ENCODE measurements at places on chromosomes 12 and 14.

GRCh38 chr12:123351349-123351748 is 13.3 kb downstream of the SBNO1 start:
- no peak for DNase-seq

- DNase-seq = no peak
These were observed 29.4 kb upstream of the ETFBKMT start for GRCh38 chr12:31629756-31630732.

DNA sequence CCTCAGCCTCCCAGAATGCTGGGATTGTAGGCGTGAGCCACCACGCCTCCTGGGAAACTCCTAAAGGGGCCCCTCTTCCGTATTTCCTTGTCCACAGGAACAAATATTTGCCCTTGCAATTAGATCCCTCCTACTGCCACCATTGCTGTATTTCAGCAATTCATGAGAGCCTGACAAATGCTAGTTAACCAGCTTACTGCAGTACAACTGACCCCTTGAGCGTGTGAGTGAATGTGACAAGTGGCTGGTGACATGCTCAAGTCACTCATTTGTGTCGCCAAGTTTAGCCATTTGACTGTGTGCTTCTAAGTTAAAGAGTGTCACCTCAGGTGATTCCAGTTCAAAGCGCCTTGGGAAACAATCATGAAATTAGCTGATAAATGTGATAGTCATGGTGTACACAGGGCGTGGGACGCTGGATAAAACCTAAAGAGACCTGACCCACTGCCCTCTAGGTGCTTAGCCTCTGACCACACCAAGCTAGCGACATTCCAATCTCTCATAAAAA is 56.1 kb upstream of the MAP1LC3B2 start:
- no peak for DNase-seq

DNA sequence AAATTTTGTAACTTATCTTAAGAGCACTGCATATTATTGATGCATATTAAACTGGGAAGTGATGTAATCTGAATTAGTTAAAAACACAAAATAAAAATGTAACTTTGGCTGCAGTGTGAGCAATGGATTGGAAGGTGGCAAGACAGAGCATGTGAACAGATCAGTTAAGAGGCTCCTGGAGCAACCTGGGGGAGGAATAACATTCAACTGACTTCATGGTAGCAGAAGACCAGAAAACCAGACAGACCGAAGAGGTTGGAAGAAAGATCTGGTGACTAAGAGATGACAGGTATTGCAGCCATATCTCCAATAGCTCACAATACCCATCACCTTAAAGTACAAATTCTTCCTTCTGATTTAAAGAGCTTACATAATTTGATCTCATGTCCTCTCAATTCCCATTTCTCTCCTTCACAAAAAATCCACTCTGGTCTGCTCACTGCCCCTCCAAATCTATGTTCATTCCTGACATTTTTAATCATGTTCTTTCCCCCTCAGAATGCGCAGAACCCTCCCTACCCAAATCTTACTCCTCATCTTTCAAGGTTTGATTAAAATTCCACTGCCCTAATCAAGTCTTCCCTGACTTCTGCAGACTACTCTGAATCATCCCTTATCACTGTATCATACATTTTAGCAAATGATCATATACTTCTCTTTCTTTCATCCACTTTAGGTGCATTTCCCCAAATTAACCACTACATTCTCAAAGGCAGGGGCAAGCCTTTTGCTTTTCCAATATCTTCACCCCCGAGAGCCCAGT is 51.5 kb downstream of the DUSP16 start:
- no peak for DNase-seq

DNA sequence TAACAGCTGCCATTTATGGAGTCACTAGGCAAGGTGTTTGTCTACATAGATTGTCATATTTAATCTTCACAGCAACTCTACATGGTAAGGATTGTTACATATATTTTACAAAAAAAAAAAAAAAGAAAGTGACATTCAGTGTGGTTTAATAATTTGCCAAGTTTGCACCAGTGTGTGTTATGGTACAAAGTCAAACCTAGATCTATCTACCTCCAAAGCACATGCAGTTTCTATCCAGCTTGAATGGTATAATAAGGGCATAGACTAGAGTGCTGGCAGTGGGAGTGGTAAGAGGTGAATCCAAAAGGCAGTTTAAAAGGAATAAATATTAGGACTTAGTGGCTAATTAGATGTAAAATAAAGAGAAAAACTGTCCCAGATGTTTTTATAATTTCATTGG is 66.2 kb upstream of the PCNX4 start:
- no peak for DNase-seq

- DNase-seq = no peak
These were observed 118.0 kb downstream of the GCH1 start for GRCh38 chr14:54784657-54785056.

GRCh38 chr12:105878964-105879363 is 259.8 kb downstream of the NUAK1 start:
- no peak for DNase-seq

DNA sequence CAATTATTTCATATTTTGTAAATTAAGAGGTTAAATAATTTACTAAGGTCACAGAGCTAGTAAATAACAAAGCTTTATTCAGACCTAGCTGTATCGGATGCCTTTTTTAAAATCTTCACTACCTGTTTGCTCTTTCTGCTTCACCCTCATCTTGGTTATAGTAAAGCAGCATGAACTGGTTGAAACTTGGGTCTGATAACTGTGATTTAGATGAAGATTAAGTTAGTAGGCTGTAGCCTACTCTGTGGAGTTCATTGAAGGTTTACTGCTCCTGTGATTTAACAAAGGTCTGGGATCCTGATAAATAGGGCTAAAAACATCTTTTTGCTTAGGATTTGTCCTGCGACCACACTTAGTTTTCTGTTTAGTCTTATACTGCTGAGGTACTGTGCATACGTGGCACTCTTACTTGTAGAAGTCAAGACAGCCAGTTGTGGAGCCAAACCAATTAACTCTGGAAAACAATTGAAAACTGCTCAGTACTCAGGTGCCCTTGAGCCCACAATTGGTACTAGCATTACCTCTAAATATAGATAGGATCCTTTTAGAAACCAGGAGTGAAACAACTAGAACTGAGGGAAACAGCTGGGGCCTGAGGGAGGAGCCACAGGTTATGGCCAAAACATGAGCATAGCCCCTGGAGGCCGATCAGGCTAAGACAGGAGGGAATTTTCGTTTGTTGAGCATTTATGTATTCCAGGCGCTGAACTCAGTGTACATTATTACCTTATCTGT is 2.3 kb downstream of the SPATS2 start:
- no peak for DNase-seq

DNA sequence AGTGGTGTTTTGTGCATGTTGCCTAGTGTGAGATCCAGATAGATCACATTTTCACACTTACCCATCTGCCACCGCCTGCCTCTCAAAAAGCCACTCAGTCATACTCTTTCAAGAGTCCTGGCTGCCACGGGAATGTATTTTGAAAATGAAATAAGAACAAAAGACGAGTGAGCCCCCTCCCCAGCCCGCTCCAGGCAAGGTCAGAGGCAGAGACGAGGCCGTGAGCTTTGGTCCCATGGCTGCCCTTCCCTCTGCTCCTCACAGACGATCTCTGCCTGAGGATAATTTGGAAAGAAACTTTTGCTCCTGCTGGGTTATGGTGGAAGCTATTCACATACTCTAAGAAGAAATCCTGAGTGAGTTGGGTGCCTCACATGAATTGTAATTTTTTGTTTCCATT is 924.3 kb downstream of the BCL11B start:
- DNase-seq = no peak

- no peak for DNase-seq
These were observed 47.5 kb downstream of the BEGAIN start for GRCh38 chr14:100539766-100540140.

GRCh38 chr12:47832263-47832933 is 12.7 kb upstream of the HDAC7 start:
- no peak for DNase-seq

- no peak for DNase-seq
These were observed 376.0 kb downstream of the C12orf75 start for GRCh38 chr12:105706321-105706972.

DNA sequence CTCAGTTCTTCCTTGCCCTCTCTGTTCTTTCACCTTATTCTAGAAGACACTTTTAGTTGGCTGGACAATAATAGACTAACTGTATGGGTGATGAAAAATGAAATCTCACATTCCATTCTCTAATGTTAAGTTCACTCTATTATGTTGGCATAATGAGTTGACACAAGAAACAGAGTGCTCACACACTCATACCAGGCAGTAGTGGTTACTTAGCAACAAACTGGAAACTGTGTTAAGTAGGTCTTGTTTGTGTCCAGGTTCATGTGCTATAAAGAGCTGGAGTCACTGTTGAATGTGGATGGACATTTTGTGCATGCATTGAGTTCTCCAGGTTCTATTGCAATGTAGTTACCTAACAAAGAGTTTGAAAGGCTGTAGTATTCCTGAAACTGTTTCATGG is 16.9 kb upstream of the PPP4R4 start:
- peak; percentile 14 for DNase-seq

DNA sequence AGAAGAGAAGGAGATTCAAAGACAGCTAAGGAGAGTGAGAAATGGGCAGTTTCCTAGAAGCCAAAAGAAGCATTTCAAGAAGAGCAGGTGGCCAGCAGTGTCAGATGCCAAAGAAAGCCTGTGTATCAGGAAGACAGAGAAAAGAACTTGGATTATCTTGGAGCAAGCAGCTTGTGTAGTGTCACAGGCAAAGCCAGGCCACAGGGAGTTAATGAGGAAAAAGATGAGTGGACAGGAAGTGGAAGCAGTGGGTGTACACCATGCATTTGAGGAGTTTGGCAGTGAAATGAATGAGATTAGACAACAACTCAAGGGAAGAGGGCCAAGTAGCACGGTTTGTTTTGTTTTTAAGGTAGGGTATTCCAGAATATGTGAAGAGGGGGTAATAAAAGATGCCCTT is 5.6 kb upstream of the MYH7 start:
- DNase-seq = no peak

- no peak for DNase-seq
These were observed 977 bp upstream of the TMEM120B start for GRCh38 chr12:121711361-121712189.

DNA sequence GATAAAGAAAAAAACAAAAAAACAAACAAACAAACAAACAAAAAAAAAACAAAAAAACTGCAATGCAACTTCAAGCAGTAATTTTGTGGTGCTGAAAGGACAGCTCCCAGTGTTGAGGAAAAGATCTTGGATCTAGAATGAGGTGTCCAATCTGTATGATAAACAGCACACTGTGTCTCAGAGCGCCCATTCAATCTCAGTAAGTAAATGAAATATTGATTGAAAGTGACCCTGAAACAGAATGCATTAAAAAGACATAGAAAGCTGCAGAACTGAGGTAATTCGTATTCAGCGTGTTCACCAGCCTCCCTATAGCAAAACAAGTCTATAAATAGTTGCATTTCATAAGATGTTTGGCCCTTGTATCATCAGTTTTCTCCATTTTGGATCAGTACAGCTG is 153.0 kb downstream of the NOVA1 start:
- no peak for DNase-seq

DNA sequence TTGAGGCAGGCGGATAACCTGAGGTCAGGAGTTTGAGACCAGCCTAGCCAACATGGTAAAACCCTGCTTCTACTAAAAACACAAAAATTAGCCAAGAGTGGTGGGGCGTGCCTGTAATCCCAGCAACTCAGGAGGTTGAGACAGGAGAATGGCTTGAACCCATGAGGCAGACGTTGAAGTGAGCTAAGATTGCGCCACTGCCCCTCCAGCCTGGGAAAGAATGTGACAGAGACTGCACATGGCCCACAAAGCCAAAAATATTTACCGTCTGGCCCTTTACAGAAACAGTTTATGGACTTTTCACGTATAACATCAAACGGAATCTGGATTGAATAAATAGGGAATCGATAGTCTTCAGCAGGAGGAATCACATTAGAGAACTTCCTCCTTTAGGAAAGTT is 3.5 kb downstream of the RSRC2 start:
- no peak for DNase-seq

DNA sequence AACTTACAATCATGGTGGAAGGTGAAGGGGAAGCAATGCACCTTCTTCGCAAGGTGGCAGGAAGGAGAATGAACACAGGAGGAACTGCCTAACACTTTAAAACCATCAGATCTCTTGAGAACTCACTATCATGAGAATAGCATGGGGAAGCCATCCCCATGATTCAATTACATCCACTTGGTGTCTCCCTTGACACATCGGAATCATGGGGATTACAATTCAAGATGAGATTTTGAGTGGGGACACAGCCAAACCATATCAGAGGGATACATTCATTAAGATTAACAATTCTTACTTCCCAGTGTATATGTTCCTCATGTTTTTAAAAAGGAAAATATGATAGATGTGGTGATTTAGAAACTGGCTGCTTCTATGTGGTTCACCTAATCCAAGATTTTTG is 117.9 kb downstream of the PDE3A start:
- no peak for DNase-seq

- no peak for DNase-seq
These were observed 248.3 kb upstream of the LRIG3 start for GRCh38 chr12:59168647-59169046.

DNA sequence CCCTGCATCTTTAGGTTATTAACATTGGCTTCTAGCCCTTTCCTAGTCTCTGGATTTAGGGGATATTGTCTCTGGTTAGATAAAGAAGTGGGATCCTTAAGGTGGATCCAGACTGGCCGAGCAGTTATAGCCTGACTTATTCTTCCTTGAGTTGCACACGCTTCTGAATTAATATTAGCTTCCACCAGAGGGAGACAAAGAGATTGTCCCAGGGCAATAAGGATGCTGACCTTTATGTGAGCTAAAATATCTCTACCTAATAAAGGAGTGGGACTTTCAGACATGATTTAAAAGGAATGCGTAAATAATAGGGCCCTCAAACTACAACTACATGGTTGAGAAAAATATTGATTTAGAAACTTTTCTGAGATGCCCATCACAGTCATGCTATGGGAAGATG is 139.7 kb downstream of the SLCO1B3 start:
- no peak for DNase-seq

- no peak for DNase-seq
These were observed 197.0 kb downstream of the CCER1 start for GRCh38 chr12:90757957-90758356.

DNA sequence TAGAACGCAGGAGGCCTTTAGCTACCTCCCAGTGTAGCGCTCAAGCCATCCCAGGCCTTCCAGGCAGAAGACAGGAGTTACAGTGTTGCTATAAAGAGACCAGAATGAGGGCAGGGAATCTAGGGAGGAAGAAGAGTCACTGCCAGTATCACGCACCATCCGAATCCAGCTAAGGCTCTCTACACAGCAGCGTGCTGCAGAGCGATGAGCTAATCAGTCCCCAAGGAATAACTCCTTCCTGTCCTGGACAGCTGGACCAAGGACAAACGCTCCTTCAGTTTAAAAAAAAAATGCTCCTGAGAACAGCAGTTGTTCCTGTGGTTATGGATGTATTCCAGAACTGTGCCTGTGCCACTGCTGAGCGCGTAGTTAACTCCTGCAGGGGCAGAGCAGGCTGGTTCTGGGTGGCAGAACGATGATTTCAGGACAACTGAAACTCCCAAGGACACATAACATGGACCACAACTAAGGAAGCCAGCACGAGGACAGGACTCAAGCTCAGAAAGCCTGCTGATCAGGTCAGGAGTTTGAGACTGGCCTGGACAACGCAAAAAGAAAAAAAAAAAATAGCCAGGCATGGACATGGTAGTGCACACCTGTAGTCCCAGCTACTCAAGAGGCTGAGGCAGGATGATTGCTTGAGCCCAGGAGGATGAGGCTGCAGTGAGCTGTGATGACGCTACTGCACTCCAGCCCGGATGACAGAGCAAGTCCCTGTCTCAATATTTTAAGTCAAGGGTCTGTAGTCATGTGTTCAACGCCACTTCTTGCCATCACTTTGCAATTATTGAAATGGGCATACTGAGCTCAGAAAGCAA is 2.6 kb downstream of the IFFO1 start:
- DNase-seq = no peak

Measured in NCI-H1092 (cell line).